Spleen (tissue), 13 donors: ENCODE measurements at places on chromosomes 7 and 10. TPM values are rescaled to one million over a fixed set of nuclear protein-coding genes. Genes with fewer than 3 reads are reported as not detected.
A peak's percentile ranks its signal among the peaks of the same experiment; 100 is the strongest.

GRCh38 chr10:117425974-117426566 lies 50.8 kb upstream of the PDZD8 start:
- DNase-seq = no peak

GRCh38 chr10:79189181-79189580 lies 120.4 kb downstream of the ZMIZ1 start:
- no peak for DNase-seq

GRCh38 chr7:145698526-145699262 lies 417.9 kb upstream of the CNTNAP2 start:
- no peak for DNase-seq

GRCh38 chr7:122413339-122413738 lies 108.8 kb upstream of the FEZF1 start:
- DNase-seq = no peak

DNA sequence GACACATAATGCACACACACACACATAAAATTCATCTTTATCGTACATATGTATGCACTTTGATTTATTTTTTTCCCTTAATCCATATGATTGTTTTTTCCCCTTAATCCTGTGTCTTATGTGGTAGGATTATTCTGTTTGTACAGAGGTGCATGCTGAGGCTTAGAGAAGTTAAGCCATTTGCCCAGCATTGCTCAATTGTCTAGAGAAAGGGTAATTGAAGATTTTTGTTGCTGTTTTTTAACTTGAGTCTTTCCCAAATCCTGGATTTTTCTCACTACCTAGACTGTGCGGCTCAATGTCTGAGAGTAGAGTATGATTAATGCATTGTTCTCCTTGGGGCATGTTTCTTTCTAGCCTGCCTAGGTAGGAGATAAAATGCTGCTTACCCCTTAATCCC lies 35.0 kb downstream of the WBP1L start:
- DNase-seq = no peak

DNA sequence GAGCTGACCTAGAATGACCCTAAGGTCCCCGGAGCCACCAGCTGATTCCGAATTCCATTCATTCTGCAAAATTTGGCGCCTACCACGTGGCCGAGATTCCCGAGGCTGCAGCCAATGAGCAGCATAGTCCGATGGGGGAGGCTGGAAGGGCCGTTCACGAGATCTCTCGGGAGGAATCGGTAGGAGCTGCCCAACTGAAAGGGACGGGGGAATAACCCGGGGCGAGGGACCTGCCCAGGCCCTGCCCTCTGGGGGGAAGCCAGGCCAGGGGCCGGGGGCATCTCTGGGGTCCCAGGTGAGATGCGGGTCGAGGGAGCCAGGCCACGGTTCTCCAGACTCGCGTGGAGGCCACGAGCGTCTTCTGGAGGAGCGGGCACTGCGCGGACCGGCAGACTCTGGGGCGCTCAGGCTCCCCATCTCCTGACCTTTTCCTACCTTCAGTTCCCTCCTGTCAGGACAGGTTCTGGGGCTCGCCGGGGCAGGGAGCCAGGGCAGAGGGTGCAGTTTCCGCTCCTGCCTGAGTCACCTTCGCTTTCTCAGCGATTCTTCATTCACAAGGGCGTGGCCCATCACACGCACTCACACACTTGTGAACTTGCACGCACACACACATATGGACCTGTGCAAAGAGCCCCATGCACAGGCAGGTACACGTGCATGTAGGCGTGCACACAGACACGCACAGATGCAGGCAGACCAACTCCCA lies 173.4 kb downstream of the RNF216 start:
- DNase-seq = no peak

DNA sequence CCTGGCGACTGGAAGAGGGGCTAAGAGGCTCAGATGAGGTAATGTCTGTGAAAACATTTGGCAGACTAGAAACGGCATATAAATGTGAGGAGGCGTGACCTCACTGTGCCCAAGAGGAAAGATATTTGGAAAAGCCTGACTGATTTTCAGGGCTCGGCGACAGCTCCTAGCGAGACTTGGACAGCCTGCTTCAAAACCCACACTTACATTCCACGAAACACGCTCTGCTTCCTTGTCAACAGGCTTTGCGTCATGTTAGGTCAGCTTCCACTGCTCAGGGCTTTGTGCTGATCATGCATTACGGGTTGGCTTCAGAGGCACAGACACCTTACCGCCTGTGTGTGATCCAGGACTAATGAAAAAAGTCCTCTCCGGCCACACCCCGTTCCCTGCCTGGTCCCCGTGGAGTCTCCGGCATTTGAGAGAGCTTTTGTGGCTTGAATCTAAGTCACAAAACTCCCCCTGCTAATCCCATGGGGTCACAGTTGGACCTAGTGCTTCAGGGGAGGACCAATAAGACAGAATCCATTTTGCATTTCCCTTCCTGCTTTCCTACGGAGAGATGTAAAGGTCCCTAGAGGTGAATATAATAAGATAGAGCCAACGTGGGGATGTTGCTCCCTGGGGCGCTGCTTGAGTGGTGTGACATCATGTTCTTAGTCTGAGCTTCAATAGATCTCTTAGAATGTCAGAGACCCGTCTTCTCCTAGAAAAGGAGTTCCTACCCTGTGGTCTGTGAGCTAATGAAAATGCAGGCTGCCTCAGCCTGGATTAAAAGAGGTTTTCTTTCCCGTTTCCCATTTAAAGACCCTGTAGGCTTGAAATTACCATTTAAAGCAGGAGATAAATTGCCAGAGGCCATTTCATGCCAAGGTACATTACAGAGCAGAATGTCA lies 25.5 kb downstream of the FGFBP3 start:
- DNase-seq = no peak

GRCh38 chr7:139776486-139777132 lies 1.2 kb downstream of the HIPK2 start:
- DNase-seq = no peak

- DNase-seq = no peak
These were observed 1.1 kb upstream of the TNKS2 start for GRCh38 chr10:91797048-91797690.

- DNase-seq = no peak
These were observed at the start of gene DHX32 for GRCh38 chr10:125881192-125881591. Gene DHX32 (minus strand): TSS chr10:125881292. CDS start chr10:125880824, 468 bp downstream.

DNA sequence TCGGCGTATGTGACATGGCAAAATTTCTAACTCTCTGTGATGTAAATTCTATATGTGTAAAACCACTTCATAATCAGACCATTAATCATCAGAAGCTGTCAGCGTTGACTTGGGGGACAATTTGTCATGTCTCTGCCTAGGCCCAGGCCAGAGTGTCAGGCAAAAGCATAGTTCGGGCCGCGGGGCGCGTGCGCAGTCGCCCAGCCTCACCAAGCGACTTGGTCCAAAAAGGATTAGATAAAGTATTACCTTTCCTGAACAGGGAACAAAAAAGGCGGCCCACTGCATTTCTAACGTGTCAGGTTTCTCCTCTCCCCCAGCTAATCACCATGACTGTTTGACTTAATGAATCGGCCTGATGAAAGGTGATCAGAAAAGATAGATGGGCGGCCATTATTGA lies 114.2 kb downstream of the EBF3 start:
- no peak for DNase-seq

GRCh38 chr10:123139521-123140163 lies 3.9 kb downstream of the HMX3 start:
- no peak for DNase-seq

GRCh38 chr10:22825841-22826240 lies 102.0 kb upstream of the ARMC3 start:
- DNase-seq = no peak

- peak; percentile 74 for DNase-seq
These were observed 30.3 kb downstream of the GBX1 start for GRCh38 chr7:151137076-151137675.

- DNase-seq = no peak
These were observed 80.0 kb upstream of the PCDH15 start for GRCh38 chr10:54880996-54881395.

DNA sequence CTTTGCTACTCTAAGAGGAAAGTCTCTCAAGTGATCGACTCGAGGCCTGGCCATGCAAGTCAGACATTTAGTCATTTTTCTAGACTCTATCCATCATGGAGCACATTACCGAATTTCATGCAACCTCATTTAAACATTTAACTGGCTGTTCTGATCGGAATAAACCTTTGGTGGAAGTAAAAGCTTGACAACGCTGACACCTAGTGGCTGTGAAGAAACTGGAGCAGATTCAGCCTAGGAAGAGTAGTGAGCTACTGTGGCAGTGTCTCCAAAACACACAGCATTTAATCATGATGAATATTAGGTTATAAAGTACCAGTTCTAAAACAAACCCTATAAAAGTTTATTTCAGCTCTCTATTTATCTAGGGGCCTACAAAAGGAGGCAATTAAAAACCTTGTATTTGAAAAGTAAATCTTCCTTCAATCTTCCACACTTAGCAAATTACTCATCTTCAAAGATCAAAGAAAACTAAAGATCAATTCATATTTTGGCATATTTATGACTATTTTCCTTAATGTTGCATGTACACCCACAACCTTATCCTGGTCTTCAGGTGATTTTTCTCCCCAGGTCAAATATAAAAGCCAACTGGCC lies 175.0 kb downstream of the CTNNA3 start:
- DNase-seq = no peak

- no peak for DNase-seq
These were observed 127.0 kb upstream of the FZD1 start for GRCh38 chr7:91137153-91137787.

GRCh38 chr10:71962901-71963300 lies 1.3 kb upstream of the CHST3 start:
- DNase-seq = no peak

DNA sequence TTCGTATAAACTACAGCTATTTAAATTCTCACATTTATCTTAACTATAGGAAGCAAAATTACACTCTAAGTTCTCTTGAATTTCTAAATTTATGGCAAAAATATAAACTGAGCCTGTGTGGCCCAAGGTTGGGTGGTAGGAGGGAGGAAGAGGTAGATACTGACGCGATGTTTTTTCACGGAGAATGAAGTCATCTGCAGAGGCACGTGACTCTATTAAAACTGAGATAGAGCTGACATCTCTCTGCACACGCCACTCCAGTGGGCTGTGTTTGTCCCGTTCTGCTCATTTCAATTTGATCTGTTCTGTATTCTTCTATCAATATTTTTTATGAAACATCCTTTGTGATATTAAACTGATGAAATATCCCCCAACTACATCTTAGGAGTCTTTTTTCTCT lies 286.8 kb downstream of the DNAJB6 start:
- no peak for DNase-seq

DNA sequence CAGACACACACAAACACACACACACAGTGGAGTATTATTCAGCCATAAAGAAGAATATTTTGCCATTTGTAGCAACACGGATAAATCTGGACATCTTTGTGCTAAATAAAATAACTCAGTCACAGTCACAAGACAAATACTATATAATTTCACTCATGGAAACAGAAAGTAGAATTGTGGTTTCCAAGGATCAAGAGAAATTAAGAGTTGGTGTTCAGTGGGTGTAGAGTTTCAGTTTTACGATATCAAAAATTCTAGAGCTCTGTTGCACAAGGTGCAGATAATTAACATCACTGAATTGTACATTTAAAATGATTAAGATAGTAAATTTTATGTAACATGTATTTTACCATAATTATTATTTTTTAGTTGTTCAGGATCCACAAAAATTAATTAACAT lies 1235.0 kb downstream of the XPNPEP1 start:
- no peak for DNase-seq

GRCh38 chr10:89357096-89357495 lies 20.8 kb upstream of the IFIT1B start:
- DNase-seq = no peak

GRCh38 chr7:66964411-66964810 lies 31.0 kb downstream of the SBDS start:
- no peak for DNase-seq

- no peak for DNase-seq
These were observed 367.8 kb upstream of the GALNT17 start for GRCh38 chr7:70763961-70764691.

DNA sequence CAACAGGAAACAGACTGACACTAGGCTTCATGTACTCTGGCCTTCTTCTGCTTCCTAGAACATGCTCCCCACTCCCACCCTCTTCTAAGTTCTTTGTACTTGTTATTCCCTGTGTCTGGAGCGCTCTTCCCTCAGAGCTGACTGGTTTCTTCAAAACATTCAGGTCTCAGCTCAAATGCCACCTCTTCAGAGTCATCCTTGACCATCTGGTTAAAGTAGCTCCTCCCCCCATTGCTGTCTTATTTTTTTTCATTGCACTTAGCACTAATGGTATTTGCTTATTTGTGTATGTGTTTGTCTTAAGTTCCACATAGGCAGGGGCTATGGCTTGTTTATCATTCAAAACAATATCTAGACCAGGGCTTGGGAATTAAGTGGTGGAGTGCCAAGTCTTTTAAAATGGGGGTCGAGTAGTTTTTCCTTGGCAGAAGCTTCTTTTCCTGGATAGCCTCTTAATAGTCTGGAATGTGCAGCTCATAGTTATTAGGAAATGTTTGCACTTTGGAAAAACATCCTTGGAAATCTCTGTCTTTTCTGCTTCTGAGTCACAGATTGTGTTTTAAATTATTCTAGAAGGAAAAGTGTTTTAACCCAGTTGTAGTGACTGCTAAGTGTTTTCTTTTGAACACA lies 60.0 kb downstream of the RALA start:
- no peak for DNase-seq

- no peak for DNase-seq
These were observed 78.5 kb upstream of the CTTNBP2 start for GRCh38 chr7:117951691-117952280.

GRCh38 chr7:25877802-25878789 lies 273.9 kb upstream of the NFE2L3 start:
- no peak for DNase-seq

DNA sequence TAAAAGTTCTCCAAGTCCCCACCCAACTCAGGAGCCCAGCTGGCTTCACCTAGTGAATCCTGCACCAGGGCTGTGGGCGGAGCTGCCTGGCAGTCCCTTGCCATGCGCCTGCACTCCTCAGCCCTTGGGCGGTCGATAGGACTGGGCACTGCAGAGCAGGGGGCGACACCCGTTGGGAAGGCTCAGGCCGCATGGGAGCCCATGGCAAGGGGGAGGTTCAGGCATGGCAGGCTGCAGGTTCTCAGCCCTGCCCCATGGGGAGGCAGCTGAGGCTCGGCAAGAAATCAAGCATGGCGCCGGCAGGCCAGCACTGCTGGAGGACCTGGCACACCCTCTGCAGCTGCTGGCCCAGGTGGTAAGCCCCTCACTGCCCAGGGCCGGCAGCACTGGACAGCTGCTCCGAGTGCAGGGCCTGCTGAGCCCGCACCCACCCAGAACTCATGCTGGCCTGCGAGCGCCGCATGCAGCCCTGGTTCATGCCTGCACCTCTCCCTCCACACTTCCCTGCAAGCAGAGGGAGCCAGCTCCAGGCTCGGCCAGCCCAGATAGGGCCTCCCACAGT lies 149.9 kb downstream of the ANKRD30A start:
- DNase-seq = no peak

The SEMA3C gene
- 1.1 TPM for polyA plus RNA-seq

The SPDYE16 gene
- polyA plus RNA-seq = 0.13 TPM

The UNCX gene
- polyA plus RNA-seq = not detected

The WNT16 gene
- polyA plus RNA-seq = 0.96 TPM

The NRP1 gene
- 7.3 TPM for polyA plus RNA-seq

The GNG11 gene
- polyA plus RNA-seq = 97.3 TPM

The TMEM72 gene
- polyA plus RNA-seq = not detected

The HSPA12A gene
- polyA plus RNA-seq = 3.6 TPM

The SPDYE9 gene
- polyA plus RNA-seq = not detected

The CLRN3 gene
- not detected for polyA plus RNA-seq

The LDB3 gene
- 0.30 TPM for polyA plus RNA-seq

The HMX3 gene
- polyA plus RNA-seq = not detected

The AKR1C8 gene
- polyA plus RNA-seq = not detected

The OGDHL gene
- 0.45 TPM for polyA plus RNA-seq
